Thoracic aorta (tissue), 2 donors: ENCODE measurements at places on chromosomes 3 and 15.

GRCh38 chr3:46685446-46685845 is 8.0 kb downstream of the ALS2CL start:
- no peak for DNase-seq

GRCh38 chr15:62462268-62462667 is 297.2 kb upstream of the C2CD4B start:
- no peak for DNase-seq

DNA sequence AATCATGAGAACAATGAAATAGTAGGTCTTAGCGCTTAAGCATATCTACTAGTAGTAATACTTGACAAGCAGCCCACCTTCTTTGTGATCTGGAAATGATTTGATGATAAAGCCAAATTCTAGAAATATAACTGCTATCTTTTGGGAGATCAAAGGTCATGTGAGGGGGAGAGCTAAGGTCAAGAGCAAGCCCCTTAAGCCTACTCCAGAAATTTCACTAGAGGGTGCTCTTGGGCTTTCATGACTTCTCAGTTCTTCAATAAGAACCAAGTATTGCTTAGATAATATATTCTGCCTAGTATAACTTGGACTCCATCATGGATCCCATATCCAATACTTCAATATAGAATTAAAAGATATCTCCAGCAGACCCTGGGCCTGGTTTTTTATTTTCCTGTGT is 319.6 kb downstream of the ZBTB20 start:
- DNase-seq, result no peak

- no peak for DNase-seq
These were observed 190.5 kb upstream of the NECTIN3 start for GRCh38 chr3:110881069-110881468.

DNA sequence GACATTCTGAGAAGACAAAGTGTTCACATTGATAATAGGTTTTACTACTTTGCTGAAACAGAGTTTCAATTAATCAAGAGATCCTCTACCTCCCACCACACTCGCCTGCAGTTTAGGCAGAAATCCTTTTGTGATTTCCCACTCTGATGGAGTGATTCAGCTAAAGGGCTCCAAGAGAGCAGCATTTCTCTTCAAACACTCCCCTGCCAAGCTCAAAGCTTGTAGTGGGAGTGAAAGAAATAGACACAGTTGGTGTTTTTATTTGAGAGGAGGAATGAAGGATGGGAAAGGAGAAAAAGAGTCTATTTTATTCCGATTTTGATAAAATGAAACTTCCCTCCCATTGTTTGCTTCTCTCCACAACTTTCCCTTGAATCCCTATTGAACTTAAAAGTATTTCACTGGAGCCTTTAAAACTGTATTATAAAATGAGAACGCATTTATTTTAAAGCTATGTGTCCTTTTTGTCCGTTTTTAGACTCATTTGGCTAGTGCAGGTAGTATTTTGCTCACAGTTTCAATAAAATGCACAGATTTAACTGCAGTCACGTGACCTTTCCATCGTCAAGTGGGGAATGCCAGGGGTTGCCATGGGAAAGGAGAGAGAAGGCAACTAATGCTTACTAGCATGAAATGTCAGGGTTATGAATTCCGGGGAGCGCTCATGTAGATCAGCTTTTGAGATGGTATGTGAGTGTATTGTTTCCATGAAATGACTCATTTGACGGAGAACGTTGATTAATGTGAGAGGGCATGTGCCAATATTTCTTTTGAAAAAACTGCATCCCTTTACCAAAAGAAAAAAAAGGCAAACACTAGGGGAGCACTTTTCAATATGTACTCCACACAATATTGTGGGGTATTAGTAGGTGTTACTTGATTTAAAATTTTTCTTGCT is 7.7 kb upstream of the OSBPL11 start:
- no peak for DNase-seq

GRCh38 chr3:196320137-196320536 is 2.1 kb upstream of the DYNLT2B start:
- no peak for DNase-seq

DNA sequence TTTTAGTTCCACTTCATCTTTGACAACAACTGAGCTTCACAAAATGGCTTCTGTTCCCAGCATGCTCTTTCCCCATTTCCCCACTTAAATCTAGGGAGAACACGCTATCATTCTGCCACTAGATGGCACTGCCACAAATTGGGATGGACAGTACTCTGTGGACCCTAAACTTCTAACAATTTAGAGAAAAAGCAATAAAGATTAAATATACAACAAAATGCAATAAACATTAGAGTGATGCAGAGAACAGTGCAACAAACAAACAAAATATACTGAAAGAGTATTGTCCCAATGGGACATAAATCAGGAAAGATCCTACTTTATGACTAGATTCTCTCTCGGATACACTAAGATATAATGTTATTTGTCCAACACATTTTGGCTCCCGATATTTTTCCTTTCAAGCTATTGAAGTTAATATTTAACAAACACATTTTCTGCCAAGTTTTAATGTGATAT is 169.7 kb upstream of the TMCO5A start:
- no peak for DNase-seq

DNA sequence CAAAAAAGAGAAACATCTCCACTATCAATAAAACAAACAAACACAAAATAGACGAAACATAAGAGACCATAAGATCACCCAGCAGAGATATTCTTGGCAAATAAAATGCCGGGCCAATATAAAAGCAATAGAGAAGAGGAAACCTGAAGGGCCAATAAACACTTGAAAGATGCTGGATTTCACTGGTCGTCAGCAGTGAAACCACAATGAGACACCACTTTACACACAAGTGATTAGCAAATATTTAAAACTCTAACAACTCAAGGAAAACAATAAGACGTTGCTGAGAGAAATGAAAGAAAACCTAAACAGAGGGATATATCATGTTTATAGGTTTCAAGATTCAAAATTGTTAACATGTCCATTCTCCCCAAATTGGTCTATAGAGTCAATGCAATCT is 148.5 kb downstream of the WDR76 start:
- no peak for DNase-seq

GRCh38 chr3:35276568-35276967 is 362.8 kb upstream of the ARPP21 start:
- no peak for DNase-seq

DNA sequence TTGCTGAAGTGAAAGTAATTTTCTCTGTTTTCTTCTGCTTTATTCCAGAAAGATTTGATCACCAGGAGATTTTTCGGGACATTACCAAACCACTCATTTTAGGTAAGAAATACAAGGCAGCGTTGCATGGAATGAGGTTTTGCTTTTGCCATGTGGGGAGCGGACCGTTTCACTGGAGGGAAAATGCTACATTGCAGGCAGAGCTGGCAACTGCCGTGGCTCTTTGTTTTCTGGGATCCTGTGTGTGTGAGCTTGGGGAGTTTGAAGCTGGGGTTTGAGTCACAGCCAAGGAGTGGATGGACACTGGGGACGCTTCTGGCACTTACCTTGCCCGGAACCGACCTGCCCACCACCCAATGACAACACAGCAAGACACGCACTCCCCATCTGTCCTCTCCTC is 109.9 kb downstream of the APBA2 start:
- DNase-seq, result no peak

GRCh38 chr3:100709842-100710260 is 557 bp downstream of the TFG start:
- no peak for DNase-seq

GRCh38 chr15:68305420-68305871 is 27.9 kb downstream of the FEM1B start:
- no peak for DNase-seq

- DNase-seq, result no peak
These were observed 22.0 kb downstream of the CGNL1 start for GRCh38 chr15:57398336-57398735.
